ENCODE measurements at places on chromosomes 1 and 21. TPM values are rescaled to one million over a fixed set of nuclear protein-coding genes. Genes with fewer than 3 reads are reported as not detected.

DNA sequence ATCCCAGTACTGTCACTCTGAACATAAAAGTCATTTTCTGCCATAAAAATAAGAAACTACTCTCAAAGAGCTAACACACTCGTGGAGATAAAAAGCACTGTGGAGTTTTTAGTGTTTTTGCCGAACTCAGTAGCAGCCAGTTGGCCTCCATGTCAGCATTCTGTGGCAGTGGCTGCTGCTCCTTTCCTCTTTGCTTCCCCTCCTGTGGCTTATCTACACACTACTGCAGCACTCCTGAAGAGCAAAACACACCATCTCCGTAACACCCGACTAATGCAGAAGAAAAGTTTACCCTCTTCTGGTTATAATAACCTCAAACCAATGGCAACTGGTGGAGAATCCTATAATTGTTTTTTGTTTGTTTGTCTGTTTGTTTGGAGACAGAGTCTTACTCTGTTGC lies 44.9 kb downstream of the RAB3GAP2 start:
- H3K4me3 ChIP-seq: no peak overlapping the region
- no peak overlapping the region for H3K27ac ChIP-seq
- H3K36me3 ChIP-seq: no peaks in the 10 kb centered on the region
- no peaks in the 10 kb centered on the region for H3K4me1 ChIP-seq

DNA sequence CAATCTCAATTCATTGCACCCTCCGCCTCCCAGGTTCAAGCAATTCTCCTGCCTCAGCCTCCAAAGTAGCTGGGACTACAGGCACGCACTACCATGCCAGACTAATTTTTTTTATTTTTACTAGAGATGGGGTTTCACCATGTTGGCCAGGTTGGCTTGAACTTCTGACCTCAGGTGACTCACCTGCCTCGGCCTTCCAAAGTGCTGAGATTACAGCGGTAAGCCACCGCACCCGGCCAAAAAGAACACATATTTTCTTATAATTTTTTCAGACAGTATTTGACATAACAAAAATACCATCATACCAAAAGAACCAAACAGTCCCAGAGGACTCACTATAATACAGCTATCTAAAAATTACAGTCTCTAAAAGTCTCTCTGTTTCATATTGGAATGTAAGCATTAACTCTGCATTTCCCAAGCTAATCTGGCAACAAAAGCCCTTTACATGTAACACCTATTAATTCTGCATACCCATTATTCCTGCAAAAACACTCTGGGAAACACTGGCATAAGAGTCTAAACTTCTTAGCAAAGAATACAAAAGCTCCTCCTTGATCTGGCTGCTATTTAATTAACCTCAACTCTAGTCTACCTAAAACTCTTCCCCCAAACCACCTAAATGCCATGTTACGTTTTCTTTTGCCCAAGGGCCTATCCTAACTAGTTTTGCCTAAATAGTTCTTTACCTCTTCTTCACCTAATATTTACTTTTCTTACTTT lies 26.9 kb downstream of the WDR26 start:
- H3K4me3 ChIP-seq: no peak overlapping the region
- peaks cover 27% of the 10 kb centered on the region for H3K36me3 ChIP-seq
- no peaks in the 10 kb centered on the region for H3K27me3 ChIP-seq
- no peak for DNase-seq
- H3K4me1 ChIP-seq: no peaks in the 10 kb centered on the region

DNA sequence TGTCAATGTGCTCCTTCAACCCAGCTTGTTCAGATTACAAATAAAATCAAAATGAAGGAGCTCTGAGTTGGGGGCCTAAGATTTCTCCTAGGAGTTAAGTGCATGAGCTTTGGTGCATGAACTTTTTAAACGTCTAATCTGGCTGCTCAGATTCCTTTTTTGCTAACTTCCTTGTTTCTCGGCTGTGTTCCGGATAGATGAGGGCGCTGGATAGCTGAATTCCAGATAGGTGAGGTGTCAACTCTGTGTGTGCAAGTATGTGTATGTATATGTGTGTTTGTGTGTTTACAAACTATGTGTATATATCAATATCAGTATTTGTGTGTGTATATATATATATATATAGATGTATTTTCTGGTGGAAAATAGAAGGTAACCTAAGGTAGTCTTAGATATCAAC lies 37.5 kb upstream of the RCAN3 start:
- H3K4me3 ChIP-seq: no peak overlapping the region
- no peaks in the 10 kb centered on the region for H3K27me3 ChIP-seq
- H3K4me1 ChIP-seq: no peaks in the 10 kb centered on the region

DNA sequence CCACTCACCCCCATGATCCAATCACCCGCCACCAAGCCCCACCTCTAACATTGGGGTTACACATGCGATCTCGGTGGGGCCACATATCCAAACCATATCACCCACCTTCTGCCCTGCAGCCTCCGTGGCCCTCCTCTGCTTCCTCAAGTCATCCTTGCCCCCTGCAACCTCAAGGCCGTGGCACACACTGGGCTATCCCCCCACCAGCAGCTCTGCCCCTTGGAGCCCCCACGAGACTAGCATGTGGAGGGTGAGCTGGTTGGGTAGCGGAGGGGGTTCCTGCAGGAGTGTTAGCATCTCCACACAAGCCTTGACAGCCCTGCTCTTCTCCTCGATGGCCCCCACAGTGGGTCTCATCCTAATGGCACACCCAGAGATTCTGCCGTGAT lies 100.8 kb downstream of the TOMM20 start:
- DNase-seq: no peak
- no peak overlapping the region for H3K27ac ChIP-seq
- no peaks in the 10 kb centered on the region for H3K36me3 ChIP-seq
- H3K4me1 ChIP-seq: no peaks in the 10 kb centered on the region
- no peaks in the 10 kb centered on the region for H3K27me3 ChIP-seq

DNA sequence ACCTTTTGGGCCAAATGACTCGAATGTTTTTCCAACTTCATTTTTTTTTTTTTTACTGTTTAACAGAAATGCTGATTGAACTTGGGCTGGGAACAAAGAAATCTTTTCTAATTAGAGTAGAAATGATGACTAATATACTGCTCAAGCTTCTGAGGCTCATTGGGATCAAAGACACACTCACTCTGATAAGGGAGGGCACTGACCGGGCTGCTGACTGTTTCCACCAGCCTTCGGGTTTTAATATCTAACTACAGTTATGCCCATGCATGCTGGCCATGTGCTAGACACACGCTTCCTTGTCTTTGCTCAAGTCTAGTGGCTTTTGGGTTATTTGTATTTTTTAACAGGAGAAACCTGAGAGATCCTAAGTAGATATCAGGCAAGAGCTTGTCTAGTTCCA lies 16.8 kb downstream of the ZBTB18 start:
- DNase-seq: no peak
- H3K27ac ChIP-seq: no peak overlapping the region

GRCh38 chr1:1088801-1089680 lies 14.9 kb upstream of the RNF223 start:
- no peaks in the 10 kb centered on the region for H3K27me3 ChIP-seq
- H3K36me3 ChIP-seq: no peaks in the 10 kb centered on the region
- no peak for DNase-seq
- no peaks in the 10 kb centered on the region for H3K4me1 ChIP-seq
- H3K27ac ChIP-seq: no peak overlapping the region
- no peak overlapping the region for H3K4me3 ChIP-seq

Gene TFF2
- total RNA-seq: 2.5 TPM

DNA sequence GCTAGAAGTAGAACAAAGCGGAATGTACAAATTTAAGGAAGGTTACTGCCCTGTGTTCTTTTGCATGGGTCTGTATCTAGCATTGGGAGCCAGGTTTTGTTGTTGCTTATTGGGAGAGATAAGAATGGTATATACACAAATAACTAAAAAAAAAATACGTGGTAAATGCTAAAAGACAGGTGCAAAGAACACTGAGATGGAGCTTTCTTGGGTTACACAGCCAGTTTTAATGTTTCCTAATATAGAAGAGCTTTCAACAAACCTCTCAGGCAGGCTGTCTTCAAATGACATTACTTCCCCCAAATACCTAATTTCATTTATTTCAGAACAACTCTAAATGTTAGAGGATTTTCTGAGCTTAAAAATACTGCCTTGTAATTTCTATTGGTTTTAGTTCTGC lies 1.4 kb upstream of the MDM4 start:
- DNase-seq: no peak
- no peaks in the 10 kb centered on the region for H3K36me3 ChIP-seq
- H3K27me3 ChIP-seq: no peaks in the 10 kb centered on the region
- no peak overlapping the region for H3K27ac ChIP-seq
- peaks cover 4% of the 10 kb centered on the region for H3K4me1 ChIP-seq

DNA sequence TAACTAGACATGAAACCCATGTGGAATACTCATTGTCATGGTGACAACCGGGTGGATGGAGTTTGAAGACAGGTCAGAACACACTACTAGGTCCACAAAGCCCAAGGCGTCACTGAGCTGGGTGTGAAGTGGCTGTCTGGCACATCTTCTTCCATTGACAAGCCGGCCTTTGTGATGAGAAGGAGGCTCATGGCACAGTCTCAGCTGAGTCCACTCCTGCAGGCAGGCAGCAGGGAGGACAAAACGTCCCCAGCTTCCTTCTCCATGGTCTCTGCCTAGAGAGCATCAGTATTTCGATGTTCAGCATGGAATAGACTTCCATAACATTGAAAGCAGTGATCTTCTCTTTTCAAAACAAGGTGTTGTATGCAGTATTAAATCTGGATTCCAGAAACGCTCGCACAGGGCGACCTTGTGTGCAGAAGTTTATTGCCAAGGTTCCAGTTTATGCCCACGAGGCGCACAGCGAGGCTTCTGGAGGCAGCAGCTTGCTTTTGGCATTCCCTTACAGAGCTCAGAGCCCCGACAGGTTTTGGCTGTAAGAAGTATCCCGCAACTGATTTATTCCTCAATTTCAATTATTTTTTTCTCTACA lies 104.2 kb downstream of the SIM2 start:
- no peaks in the 10 kb centered on the region for H3K36me3 ChIP-seq
- H3K4me1 ChIP-seq: no peaks in the 10 kb centered on the region
- H3K27me3 ChIP-seq: no peaks in the 10 kb centered on the region
- no peak for DNase-seq
- H3K4me3 ChIP-seq: no peak overlapping the region

Gene MAP3K7CL
- 3.4 TPM for total RNA-seq

DNA sequence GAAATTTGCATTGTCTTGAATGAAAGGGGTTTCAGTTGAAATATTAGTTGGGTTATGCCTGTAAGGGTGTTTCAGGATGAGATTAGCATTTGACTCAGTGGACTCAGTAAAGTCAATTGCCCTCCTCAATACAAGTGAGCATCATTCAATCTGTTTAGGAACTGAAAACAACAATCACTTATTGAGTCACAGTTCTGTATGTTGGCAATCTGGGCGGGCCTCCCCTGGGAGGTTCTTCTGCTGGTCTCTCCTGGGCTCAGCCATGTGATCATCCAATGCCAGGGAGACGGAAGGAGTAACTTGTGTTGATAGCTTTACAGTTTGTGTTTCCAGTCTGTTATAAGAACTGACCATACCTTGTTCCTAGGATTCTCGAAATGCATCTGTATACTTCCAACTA lies 262.9 kb upstream of the RUNX1 start:
- H3K4me3 ChIP-seq: no peak overlapping the region
- no peak for DNase-seq
- no peaks in the 10 kb centered on the region for H3K36me3 ChIP-seq
- H3K27ac ChIP-seq: no peak overlapping the region
- H3K27me3 ChIP-seq: no peaks in the 10 kb centered on the region
- H3K4me1 ChIP-seq: no peaks in the 10 kb centered on the region

- H3K4me1 ChIP-seq: peaks cover 17% of the 10 kb centered on the region
- no peak for DNase-seq
- H3K27me3 ChIP-seq: no peaks in the 10 kb centered on the region
- no peak overlapping the region for H3K27ac ChIP-seq
Observed at GRCh38 chr1:109996476-109996875, 11.9 kb downstream of the AHCYL1 start.

Gene ERO1B
- 2.3 TPM for total RNA-seq

DNA sequence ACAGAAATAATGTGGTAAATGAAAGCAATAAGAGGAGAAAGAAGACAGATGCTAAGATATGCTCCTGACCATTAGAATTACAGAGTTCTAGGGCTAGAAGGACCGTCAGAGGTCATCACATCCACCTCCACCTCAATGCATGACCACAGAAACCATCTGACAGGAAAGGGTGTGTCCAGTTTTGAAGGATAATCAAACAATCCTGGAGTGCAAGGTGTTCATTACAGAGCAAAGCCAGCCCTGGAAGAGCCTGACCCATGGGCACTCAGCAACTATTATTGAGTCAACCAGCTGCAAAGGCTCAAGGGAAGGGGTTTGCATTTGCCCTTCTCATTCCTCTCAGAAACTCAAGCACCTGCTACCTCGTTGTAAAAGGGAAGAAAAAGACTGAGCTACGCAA lies 46.4 kb downstream of the TOR1AIP2 start:
- no peak overlapping the region for H3K4me3 ChIP-seq
- no peaks in the 10 kb centered on the region for H3K4me1 ChIP-seq
- H3K27ac ChIP-seq: no peak overlapping the region
- DNase-seq: no peak

Measured in colonic mucosa (tissue), 4 donors.